Activated naive CD8-positive, alpha-beta T cell treated with anti-CD3 and anti-CD28 coated beads, Interleukin-2, amount 50 U/mL, for 16 hours (primary cell): ENCODE measurements at places on chromosomes 12 and 14.

- no peak for DNase-seq
Observed at GRCh38 chr12:131208425-131208824, 254.7 kb downstream of the ADGRD1 start.

GRCh38 chr14:45133683-45134050 lies 614 bp downstream of the FKBP3 start:
- no peak for DNase-seq

DNA sequence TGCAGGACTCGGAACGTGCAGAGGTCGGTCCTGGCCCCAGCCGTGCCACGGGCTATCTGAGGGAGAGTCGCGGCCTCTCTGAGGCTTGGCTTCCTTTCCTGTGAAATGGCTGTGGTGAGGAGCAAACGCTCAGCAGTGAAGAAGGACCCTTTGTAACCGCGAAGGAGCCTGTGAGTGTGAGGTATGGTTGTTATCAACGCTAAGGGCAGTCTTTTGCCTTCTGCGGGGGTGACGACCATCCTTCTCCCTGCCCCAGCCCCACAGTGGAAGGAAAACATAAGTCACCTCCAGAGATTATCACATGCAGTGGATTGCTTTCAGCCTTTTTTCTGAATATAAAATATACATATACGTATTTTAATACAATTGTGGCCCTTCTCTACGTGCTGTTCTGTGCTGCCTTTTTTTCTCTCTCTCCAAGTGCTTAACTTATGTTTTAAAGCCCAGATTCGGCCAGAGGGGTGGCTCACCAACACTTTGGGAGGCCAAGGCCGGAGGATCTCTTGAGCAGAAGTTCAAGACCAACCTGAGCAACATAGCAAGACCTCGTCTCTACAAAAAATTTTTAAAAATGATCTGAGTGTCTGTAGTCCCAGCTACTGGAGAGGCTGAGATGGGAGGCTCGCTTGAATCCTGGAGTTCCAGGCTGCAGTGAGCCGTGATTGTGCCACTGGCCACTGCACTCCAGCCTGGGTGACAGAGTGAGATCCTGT lies 17.4 kb downstream of the TAMALIN start:
- no peak for DNase-seq

DNA sequence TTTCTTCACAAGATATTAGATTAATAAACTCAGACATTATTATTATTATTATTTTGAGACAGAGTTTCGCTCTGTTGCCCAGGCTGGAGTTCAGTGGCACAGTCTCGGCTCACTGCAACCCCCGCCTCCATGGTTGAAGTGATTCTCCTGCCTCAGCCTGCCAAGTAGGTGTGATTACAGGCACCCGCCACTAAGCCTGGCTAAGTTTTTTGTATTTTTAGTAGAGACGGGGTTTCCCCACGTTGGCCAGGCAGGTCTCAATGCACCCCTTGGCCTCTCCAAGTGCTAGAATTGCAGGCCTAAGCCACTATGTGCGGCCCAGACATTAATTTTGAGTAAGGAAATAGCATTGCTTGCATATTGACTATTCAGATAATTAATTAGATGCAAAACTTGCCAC lies 554.9 kb upstream of the LRFN5 start:
- DNase-seq, result no peak

GRCh38 chr14:94115058-94115591 lies 4.6 kb downstream of the IFI27 start:
- no peak for DNase-seq
